ENCODE measurements at places on chromosomes 6 and 20.

GRCh38 chr20:64051561-64052325 is 2.3 kb upstream of the SOX18 start:
- no peak for DNase-seq

DNA sequence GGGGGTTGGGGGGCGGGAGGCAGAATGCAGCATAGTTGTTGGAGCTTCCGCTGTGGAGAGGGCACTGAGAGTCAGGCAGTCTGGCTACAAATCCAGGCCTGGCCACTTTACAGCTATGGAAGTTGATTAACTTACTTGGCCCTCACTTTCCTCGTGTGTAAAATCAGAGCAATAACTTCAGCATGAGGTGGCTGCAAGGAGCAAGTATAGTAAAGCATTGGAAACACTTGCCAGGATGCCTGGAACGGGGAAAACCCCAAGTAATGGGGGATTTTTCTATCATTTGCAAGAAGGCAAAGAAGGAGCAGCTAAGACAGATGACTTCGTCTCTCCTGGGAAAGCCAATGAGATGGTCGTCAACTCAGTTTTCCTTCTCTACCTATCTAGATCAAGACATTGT is 35.8 kb downstream of the AGPAT4 start:
- DNase-seq = no peak

GRCh38 chr6:133815313-133815712 is 73.6 kb upstream of the TCF21 start:
- no peak for DNase-seq

- no peak for DNase-seq
Measured at GRCh38 chr6:102686461-102686860, 1293.0 kb downstream of the GRIK2 start.

- no peak for DNase-seq
Measured at GRCh38 chr6:76774781-76775384, 688.4 kb downstream of the HTR1B start.

DNA sequence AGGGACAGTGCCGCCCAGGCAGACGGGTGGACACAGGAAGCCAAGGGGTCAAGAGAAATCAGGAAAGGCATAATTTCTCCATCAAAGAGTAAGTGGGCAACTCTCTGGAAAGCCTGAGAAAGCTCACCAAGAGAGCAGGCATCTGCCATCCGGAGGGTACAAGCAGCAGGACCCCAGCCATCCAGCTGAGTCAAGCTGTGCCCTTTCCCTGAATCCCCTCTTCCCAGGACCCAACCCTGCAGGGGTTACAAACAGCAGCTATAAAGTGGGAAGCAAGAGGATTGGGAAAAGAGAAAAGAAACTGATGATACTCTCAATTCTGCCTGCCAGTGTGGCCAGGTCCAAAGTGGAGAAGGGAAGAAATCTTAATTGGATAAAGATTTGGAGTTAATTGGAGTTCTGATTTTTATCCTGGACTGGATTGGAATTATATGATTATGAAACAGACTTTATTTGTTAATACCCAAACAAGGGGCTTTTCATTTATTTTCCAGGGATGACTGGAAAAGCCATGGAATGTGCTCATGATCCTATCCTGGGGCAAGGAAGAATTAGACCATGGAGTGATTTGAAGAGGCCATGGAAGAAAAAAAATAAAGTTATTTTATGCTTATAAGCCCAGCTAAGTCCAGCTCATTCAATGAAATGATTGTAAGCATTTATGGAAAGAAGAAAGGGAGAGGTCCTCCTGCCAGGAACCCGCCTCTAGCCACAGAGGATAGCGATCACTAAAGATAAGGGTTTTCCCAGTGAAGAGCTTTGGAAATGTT is 34.9 kb downstream of the NHLRC1 start:
- DNase-seq = no peak

Data from SW480 (cell line).